ENCODE measurements at places on chromosomes 12 and 14.
A peak's percentile ranks its signal among the peaks of the same experiment; 100 is the strongest.

GRCh38 chr14:75667099-75667765 is 6.2 kb downstream of the TTLL5 start:
- no peaks in the 10 kb centered on the region for H3K4me1 ChIP-seq
- DNase-seq: no peak
- no peak overlapping the region for H3K27ac ChIP-seq
- H3K4me3 ChIP-seq: no peak overlapping the region

- no peaks in the 10 kb centered on the region for H3K27me3 ChIP-seq
- DNase-seq: no peak
- no peak overlapping the region for H3K27ac ChIP-seq
- H3K36me3 ChIP-seq: no peaks in the 10 kb centered on the region
- H3K4me3 ChIP-seq: no peak overlapping the region
These were observed 424.3 kb downstream of the NPAS3 start for GRCh38 chr14:33362934-33363333.

- DNase-seq: no peak
- H3K4me3 ChIP-seq: no peak overlapping the region
- H3K27me3 ChIP-seq: no peaks in the 10 kb centered on the region
These were observed 3.5 kb downstream of the IFI27 start for GRCh38 chr14:94113908-94114588.

GRCh38 chr12:119158402-119158801 is 20.3 kb upstream of the HSPB8 start:
- no peaks in the 10 kb centered on the region for H3K36me3 ChIP-seq
- H3K4me3 ChIP-seq: no peak overlapping the region
- H3K27ac ChIP-seq: no peak overlapping the region
- DNase-seq: no peak
- H3K4me1 ChIP-seq: no peaks in the 10 kb centered on the region

- peak; percentile 28 for DNase-seq
- no peaks in the 10 kb centered on the region for H3K27me3 ChIP-seq
- no peaks in the 10 kb centered on the region for H3K36me3 ChIP-seq
These were observed 54.1 kb upstream of the ARHGAP5 start for GRCh38 chr14:32022938-32023466.

Measured in prostate gland (tissue), 2 donors.